ENCODE measurements at places on chromosomes 2 and 18. TPM values are rescaled to one million over a fixed set of nuclear protein-coding genes. Genes with fewer than 3 reads are reported as not detected.

Gene SCYGR2
- total RNA-seq: not detected

Gene ALK
- total RNA-seq: not detected

Gene NYAP2
- 0.95 TPM for total RNA-seq

Gene ABCG8
- not detected for total RNA-seq

Gene CXCR4
- 0.06 TPM for total RNA-seq

Gene TEX44
- not detected for total RNA-seq

Gene ELOA2
- not detected for total RNA-seq

Gene IKZF2
- 0.68 TPM for total RNA-seq

Gene ASB18
- total RNA-seq: not detected

DNA sequence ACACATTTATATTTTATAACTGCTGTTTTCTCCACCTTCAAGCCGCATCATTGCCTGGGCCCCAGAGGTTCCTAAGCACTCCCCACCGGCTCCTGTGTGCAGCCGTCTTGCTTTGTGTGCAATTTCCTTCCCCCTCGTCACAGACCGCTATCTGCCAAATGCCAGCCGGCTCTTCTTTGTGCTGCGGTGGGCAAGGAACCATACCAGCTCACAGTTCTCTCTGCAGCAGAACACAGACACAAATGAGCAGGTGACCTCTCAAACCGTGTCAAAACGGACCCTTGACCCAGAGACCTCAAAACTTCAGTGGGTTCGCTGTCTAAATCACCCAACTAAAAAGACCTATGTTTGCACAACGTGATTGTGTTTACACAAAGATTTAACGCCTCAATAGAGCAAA, 58.2 kb downstream of the KLF7 start:
- no peak for DNase-seq

DNA sequence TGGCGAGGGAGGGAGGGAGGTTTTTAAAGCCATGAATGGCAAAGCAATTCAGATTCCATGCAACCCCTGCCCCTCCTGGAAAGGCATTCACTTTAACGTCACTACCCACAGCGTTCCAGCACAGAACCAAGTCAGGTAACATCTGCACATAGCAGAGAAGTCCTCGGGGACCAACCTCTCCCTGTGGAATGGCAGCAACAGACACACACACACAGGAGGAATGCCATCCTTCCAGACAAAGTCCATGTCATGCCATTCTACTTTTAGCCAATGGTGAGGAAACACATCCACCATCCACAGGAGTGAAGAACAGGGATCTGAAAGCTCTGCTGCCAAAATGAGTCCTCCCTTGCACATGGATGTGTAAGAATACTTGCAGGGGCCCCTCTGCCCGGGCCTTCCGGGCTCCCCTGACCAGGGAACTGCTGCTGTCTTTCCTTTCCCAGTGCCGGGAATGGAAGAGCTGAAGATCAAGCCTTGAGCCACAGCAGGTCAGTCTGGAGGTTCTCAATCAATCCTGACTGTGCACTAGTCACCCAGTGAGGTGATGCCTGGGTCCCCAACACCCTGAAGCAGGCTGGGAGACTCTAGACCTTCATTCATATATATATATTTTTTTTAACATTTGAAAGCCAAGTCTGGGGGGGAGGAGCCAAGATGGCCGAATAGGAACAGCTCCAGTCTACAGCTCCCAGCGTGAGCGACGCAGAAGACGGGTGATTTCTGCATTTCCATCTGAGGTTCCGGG, 63.7 kb downstream of the UXS1 start:
- no peak for DNase-seq

DNA sequence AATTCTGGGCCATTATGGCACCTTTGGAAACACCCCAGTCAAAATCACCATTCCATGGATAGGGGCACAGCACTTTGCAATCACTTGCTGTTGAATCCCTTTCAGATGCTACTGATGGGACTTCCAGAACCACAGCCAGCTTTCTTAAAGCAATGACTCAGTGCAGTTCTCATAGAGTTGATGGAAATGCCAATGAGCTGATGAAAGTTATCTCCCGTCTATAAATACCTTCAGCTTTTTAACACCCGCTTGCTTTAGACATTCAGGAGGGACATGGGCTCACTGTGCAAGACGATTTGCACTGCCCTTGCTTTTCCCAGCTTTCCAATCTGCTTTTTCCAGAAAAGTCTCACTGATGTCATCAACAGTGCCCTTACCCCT, 66.7 kb upstream of the RPL31 start:
- no peak for DNase-seq

DNA sequence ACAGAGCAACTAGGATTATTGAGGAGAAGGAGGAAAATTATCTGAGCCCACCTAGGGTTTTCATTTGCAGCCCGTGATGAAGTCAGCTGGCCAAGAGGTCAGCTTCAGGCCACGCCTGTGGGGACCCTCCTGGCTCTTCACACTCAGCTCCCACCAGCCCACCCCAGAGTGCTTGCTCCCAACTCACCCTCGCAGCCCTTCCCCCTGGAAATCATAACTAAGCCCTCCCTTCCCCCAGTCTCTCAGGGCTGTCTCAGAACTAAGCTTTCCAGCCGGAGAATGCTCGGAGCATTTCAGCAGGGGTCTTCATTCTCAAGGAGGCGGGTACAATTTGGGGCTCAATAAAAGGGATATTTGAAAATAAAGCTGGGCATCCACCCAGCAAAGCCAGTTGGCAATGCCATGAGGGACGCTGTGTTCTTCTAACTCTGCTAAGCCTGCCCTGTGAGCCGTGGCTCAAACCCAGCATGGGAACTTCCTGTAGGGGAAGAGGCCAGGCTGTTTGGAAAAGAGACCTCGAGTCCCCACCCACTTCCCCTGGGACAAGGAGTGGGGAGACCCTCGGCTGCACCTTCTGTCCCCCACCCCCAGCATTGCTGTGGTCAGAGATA, 194.9 kb downstream of the CTIF start:
- DNase-seq: no peak

DNA sequence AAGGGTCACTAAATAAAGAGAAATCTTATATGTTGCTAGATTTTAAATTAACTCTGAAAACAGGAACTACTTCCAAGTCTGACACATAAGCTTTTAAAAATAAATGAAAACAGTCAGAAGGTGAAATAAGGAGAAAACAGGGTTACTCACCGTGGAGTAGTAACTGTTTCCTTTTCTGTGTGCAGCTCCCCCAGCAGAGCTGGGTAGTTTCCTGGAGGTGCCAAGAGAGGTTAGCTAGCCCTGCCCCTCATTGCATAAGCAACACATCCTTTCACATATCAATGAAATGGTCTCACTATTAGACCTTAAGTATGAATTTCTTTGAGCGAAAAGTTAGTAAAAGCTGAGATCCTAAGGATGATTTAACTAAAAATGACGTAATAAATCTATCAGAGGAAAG, 54.0 kb upstream of the GPR75 start:
- no peak for DNase-seq

All from H4 (cell line).